Lung (tissue), 17 donors: ENCODE measurements at places on chromosomes 13 and 19.

- no peak for DNase-seq
These were observed 70.1 kb downstream of the CAB39L start for GRCh38 chr13:49373716-49374115.

DNA sequence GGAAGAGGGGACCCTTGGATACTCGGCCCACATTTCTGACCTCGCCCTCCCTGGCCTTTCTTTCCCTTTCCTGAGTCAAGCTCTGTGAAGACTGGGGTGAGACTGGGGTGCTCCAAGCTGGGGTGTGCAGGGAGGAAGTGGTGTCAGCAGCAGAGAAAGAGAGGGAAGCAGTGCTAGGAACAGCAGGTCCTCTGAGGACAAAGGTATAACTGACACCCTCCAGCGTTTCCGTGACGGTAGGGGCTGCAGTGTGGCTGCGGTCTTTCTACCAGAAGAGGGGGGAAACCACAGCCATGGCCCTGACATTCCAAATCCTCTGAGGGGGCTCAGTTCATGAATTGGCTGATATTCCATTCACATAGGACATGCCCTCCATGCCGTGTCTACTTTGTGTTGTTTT is 1.1 kb downstream of the KIR3DL2 start:
- no peak for DNase-seq

- DNase-seq, result no peak
These were observed 3.1 kb downstream of the EFNB2 start for GRCh38 chr13:106532111-106532929.

DNA sequence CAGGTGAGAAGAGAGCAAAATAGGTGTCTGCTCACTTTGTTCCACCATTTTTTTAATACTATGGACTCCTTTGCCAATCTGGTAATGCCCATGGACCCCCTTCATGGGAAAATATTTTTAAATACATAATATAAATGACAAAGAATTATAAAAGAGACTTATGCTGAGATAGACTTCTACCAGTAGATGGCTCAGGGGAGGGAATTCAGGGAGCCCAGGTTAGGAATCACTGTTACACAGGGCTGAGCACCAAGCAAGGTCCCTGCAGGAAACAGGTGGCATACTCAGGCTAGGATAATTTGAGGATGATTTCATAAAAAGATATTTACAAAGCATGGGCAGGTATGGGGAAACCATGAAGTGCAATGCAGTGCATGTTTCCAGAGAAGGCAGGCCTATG is 525.9 kb downstream of the FGF9 start:
- no peak for DNase-seq

DNA sequence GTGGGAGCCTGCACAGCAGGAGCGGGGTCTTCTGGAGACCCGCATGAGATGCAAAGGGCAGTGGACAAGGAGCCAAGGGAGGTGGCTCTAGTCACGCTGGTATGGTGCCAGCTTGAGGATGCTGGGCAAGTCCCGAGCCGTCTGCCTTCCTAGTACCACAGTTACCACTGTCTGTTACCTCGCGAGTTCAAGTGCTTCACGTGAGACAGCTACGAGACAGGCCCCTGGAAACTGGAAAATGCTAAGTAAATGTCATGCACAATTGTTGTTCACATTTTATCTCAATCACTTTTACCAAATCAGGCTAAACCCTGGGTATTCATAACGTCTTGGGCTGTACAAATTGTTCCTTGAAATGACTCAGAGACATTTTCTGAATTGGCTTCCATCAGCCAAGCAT is 155.7 kb downstream of the TNFRSF19 start:
- no peak for DNase-seq

DNA sequence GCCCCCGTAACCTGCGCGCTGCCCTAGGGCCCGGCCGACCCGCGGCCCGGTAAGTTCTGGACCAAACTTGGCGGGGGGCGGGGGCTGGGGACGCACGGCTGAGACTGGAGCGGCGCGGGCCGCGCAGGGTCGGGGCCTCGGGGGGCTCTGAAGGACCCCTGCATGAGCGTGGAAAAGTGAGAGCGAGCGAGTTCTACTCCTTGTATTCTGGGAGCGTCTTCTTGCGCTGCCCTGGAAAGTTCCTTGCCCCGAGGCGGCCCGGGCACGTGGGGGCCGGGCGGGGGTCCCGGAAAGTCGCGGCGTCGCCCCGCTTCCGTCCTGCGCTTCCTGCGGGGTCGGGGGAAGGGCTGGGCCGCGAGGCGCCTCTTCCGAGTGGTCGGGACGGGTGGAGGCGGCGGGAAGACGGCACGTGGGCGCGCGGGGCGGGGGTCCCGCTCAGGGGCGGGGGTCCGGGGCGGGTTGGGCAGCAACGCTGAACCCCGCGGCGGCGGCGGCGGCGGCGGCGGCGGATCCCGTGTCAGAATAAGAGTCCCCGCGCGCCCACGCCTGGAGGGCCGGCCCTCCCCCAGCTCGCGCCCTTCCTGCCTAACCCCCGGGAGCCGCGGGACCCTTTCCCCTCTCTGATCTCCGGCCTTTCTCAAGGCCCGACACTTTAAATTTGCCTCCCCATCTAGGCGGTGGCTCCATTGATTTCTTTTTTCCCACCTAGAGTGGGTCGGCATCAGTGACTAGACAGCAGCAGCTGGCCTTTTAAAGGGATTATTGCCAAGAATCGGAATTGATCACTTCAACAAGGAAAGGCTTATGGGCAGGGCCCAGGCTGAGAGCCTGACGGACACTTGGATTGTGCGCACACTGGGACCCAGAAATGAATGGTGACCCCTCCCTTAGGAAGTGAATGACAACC is 749 bp downstream of the GATAD2A start:
- peak; percentile 73 for DNase-seq

GRCh38 chr13:34258646-34259386 is 440.9 kb downstream of the RFC3 start:
- no peak for DNase-seq

GRCh38 chr13:108508263-108508662 is 121.1 kb upstream of the MYO16 start:
- no peak for DNase-seq

DNA sequence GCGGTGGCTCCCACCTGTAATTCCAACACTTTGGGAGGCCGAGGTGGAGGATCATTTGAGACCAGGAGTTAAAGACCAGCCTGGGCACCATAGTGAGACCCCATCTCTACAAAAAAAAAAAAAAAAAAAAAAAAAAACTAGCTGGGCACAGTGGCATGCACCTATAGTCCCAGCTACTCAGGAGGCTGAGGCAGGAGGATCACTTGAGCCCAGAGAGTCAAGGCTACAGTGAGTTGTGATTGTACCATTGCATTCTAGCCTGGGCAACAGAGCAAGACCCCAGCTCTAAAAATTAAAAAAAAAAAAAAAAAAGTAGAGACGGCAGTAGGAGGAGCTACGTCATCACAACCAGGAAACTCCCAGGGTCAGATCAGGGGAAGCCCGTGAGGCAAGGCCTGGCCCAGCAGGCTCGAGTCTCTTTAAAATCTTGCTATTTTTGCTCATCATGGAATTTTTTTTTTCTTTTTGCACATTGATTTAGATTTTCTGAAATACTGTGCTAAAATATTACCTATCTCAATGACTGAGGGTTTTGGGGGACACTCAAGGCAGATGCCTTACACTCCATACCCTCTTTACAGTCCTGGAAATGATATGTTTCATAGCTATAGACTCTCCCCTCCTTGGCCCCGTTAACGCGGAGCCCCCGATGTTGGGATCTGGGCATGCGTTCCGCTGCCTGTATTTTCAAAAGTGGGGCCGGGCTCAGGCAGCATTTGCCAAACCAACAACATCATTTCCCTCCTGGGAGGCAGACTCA is 44.4 kb upstream of the USE1 start:
- no peak for DNase-seq

- no peak for DNase-seq
These were observed 15.0 kb upstream of the ALOX5AP start for GRCh38 chr13:30720172-30720869.

DNA sequence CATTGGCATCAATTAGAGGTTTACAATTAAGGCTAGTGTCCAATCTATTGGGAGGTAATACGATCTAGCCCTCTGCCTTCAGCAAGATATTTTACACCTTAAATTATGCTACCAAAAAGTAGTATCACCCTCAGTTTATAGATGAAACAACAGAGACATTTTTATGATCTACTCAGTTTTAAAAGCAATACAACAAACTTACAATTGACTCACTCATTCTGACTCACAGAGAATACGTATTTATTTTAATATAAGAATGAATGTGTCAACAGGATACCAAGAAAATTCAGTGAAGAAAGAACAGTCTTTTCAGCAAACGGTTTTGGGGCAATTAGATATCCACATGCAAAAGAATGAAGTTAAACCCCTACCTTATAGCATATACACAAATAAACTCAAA is 32.5 kb upstream of the STARD13 start:
- no peak for DNase-seq

- no peak for DNase-seq
These were observed 10.3 kb upstream of the SLC1A5 start for GRCh38 chr19:46798713-46799112.

DNA sequence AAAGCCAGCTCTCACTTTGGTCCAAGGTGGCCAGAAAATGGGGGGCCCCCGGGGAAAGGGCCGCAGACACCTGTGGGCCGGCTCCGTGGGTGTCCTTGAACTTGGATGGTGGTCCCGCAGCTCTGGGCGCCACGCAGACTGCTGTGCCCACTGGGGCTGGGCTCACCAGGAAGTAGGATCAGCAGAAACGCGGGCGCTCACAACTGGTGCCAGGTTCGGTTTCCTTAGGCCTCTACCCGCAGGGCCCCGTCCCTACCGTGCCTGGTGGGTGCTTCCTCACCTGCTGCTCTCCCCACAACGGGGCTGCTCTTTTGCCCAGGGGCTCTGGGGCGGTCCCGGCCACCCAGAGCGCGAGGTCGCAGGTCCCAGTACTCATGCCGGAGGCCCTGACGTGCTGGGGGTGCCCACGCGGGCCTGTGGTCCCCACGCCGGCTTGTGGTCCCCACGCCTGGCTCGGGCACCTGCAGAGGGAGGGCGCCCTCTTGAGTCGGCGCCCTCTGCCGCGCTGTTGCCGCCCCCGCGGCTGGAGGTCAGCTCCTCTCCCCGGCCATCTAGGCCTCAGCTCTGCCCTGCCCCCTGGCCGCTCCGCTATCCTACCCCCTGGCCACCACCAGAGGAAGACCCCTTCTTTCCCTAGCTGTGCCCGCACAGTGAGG is 1303.6 kb downstream of the UQCRFS1 start:
- no peak for DNase-seq

GRCh38 chr19:15266683-15267082 is 34.4 kb upstream of the EPHX3 start:
- no peak for DNase-seq

- DNase-seq, result no peak
These were observed 396.9 kb downstream of the KCTD12 start for GRCh38 chr13:76489274-76489673.

- no peak for DNase-seq
These were observed 211.8 kb upstream of the SOX1 start for GRCh38 chr13:111855191-111855590.

DNA sequence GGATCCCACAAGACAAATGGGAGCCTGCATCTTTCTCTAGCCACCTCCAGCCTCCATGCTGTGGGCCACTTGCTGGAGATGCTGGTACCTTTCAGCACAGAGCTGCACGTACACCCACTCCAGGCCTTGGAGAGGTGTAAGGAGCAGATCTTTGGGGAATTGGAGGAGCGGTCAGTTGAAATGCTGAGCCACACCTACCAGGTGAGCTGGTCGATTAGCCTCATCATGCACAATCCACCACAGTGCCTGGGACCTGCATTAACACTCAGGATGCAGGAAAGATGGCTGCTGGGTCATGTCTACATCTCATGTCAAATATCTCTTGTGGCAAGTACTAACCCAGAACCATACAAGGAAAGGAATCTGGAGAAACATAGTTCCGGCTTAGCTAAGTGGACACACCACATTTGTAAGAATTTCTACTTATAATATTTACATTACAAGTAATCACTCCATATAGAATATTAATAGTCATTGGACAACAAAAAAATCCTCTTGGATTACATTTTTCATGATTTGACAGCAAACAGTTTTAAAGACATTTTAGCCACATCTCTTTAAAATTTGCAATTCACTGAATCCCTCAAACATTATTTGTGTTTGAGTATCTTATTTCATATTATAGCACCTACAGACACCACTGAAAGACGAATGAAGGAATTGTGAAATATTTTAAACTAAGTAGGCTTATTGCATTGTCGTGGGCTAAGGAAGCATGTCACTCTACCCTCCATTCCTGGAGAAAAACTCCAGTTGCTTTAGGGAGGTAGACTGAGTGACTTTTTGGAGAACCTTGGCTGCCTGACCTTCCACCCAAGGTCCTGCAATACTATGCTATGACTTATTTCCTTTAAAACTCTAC is 21.8 kb upstream of the MBNL2 start:
- no peak for DNase-seq

DNA sequence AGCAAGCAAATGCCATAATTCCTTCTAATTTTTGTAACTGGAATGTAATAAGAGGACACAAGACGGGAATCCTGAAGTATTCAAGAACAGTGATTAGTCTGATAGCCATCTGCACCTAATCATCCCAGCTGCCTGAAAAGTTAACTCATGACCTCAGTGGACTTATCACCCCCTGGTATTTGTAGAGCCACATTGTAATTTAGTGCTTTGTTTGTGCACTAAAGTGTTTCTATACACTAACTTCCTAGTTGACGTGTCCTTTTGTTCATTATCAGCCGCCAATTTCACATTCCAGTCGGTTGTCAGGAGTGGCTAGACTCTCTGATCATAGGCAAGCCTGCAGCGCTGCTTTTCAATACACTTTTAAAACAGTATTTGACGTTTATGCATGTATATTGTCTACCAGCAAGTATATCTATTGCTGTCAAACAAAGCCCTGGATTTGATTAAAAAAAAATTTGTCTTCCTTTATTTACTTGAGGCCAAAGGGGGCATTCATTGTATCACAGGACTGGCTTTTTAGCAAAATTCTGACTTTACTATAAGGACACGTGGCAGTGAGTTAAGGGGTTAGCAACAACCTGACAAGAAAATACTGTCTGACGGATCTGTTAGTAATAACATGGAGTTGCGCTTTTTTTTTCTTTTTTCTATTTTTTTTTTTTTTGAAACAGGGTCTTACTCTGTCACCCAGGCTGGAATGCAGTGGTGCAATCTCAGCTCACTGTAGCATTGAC is 10.4 kb upstream of the SOX21 start:
- no peak for DNase-seq

GRCh38 chr19:13132471-13133180 is 14.6 kb downstream of the NACC1 start:
- no peak for DNase-seq

- no peak for DNase-seq
These were observed 624.0 kb upstream of the GPC6 start for GRCh38 chr13:92602560-92602959.

- peak; percentile 27 for DNase-seq
These were observed 61.2 kb upstream of the WDFY2 start for GRCh38 chr13:51523082-51523518.

GRCh38 chr13:106418556-106418955 is 116.9 kb downstream of the EFNB2 start:
- DNase-seq, result no peak

- DNase-seq, result no peak
These were observed 39.1 kb upstream of the MTIF3 start for GRCh38 chr13:27489456-27489855.

- no peak for DNase-seq
These were observed 142.7 kb downstream of the SUCLA2 start for GRCh38 chr13:47858042-47859025.

- no peak for DNase-seq
These were observed 21.5 kb upstream of the ZNF420 start for GRCh38 chr19:37056776-37057175.

GRCh38 chr19:7744871-7745650 is 2.3 kb downstream of the CD209 start:
- DNase-seq, result no peak
